ENCODE measurements at places on chromosomes 5 and 9. TPM values are rescaled to one million over a fixed set of nuclear protein-coding genes. Genes with fewer than 3 reads are reported as not detected.

The AK8 gene
- 0.59 TPM for total RNA-seq

The CCDC171 gene
- 1.5 TPM for total RNA-seq

The GALNT12 gene
- 5.5 TPM for total RNA-seq

The ANKRD31 gene
- total RNA-seq = under 0.01 TPM

The IL33 gene
- total RNA-seq = 0.15 TPM

The PDCD1LG2 gene
- total RNA-seq = 4.9 TPM

The STPG3 gene
- not detected for total RNA-seq

The CNTFR gene
- total RNA-seq = not detected

The CDH9 gene
- total RNA-seq = not detected

The SLC6A7 gene
- total RNA-seq = not detected

The RANBP3L gene
- not detected for total RNA-seq

The CFAP157 gene
- not detected for total RNA-seq
